Naive thymus-derived CD4-positive, alpha-beta T cell (primary cell): ENCODE measurements at places on chromosomes 11 and 22. TPM values are rescaled to one million over a fixed set of nuclear protein-coding genes. Genes with fewer than 3 reads are reported as not detected.

The BRSK2 gene
- total RNA-seq = 0.51 TPM

DNA sequence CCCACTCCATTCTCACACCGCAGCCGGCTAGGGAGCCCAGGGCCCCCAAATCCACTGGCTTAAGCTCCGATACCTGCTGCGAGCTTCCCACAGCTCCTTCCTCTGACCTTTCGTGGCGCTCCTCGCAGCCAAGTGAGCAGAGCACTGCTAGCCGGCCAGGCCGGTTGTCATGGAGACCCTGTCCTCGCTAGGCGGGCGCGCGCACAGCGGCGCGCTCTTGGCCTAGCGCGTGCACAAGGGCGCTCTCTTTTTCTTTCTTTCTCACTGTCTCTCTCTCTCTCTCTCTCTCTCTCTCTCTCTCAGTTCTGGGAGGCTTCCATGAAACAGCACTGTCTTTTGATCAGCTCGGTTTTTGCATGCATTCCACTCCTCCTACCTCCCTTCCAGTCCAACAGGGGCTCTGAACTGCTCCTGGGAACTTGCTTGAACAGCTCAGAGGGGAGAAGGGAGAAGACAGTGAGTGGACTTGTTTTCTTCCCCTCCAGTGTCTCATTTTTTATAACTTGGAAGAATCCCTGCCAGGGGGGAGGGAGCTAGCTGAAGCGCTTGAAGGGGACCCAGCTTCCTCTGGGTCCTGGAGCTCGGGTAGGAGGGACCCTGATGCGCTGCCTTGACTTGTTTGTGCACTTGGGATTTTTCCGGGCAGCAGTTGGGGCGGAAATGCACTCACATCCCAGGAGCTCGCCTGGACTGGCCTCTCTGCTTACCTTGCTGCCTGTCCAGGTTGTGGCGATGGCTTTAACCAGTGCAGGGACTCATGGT lies 100.3 kb upstream of the AKIP1 start:
- DNase-seq = no peak

DNA sequence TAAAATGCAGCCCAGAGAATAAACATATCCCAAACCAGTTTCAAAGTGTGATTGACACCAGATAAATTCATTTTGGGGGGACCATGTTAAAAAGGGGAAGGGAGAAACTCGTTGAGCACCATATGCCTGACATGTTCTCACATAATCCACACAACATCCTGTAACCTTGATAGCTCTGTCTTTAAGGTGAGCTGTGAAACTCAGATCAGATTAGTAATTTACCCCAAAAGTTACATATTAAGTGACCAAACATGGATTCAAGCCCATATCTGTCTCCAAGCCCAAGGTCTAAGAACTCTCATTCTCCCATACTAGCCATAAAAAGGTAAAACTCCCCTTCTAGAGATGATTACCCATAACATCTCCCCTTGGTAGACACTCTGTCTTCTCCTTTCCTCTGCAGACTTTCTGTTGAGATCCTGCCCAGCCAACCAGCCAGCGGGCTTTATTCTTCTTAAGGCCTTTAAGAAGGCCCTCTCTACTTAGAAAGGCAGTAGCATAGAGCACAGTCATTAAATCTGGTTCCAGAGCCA lies 150.7 kb downstream of the CCDC34 start:
- DNase-seq = no peak

DNA sequence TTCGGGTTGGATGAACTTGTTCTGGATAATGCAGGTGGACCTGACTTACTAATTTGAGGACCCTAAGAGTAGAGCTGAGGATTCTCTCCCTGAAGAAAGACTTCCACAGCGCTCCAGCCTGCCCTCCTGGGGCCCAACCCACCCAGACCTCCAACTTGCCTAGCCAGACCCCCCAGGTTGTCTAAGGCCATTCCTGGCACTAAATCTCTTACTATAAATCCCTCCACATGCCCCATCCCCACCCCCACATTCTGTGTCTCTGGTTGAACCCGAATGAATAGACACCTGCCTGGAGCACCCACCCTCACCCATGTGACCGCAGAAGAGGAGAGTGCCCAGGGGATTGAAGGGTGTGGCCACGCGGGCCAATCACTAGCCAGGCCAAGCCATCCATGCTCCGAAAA lies 1480.0 kb downstream of the TBC1D22A start:
- DNase-seq = no peak

- DNase-seq = no peak
Measured at GRCh38 chr11:96102664-96103078, 178.8 kb upstream of the MTMR2 start.

DNA sequence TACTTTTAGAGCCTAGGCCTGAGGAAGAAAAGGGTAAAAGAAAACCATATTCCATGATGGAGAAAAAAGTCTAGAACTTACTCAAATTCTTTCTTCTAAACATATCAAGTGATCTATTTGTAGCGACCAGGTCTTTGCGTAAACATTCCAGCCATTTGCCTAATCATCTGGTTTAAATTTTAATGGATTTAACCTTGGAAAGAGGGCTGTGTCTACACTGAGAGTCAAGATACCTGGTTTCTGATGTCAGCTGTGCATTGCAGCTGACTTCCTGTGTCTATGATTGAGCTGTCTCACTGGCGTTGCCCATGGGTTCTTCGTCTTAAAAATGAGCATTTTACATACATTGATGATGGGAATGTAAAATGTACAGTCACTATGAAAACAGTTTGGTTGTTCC lies 10.0 kb upstream of the TMEM123 start:
- DNase-seq = no peak

- no peak for DNase-seq
Measured at GRCh38 chr11:74603845-74604244, 11.5 kb downstream of the POLD3 start.
